Cardiac atrium fibroblast (primary cell): ENCODE measurements at places on chromosomes 7 and 10. TPM values are rescaled to one million over a fixed set of nuclear protein-coding genes. Genes with fewer than 3 reads are reported as not detected.

Gene CYP3A5
- total RNA-seq = not detected in 2 replicates

Gene DYNC1I1
- 0.81 TPM in 1 of 2 replicates, not detected in the other for total RNA-seq

Gene ADCYAP1R1
- not detected in 2 replicates for total RNA-seq

Gene OPN4
- not detected in 2 replicates for total RNA-seq

Gene COL26A1
- total RNA-seq = not detected in 2 replicates

Gene SDK1
- total RNA-seq = 0.72 and 1.9 TPM in 2 replicates

Gene GALNT17
- total RNA-seq = 0.65 TPM in 1 of 2 replicates, not detected in the other

Gene LMBR1
- total RNA-seq = 29.2 and 42.6 TPM in 2 replicates

Gene FKBP6
- total RNA-seq = not detected in 2 replicates

Gene TYSND1
- total RNA-seq = 12.1 and 19.9 TPM in 2 replicates

Gene CHN2
- 0.16 and 1.8 TPM in 2 replicates for total RNA-seq

Gene MUC12
- total RNA-seq = 5.7 TPM in 1 of 2 replicates, not detected in the other

Gene MORN4
- 3.2 and 9.6 TPM in 2 replicates for total RNA-seq

Gene MDFIC
- total RNA-seq = 17.3 and 25.1 TPM in 2 replicates

Gene PDLIM1
- 82.3 and 153 TPM in 2 replicates for total RNA-seq

Gene PGAM2
- 1.3 TPM in 1 of 2 replicates, not detected in the other for total RNA-seq

Gene SPDYE11
- not detected in 2 replicates for total RNA-seq

Gene PRF1
- not detected in 2 replicates for total RNA-seq

Gene DOCK4
- total RNA-seq = 5.2 and 12.8 TPM in 2 replicates

Gene BICC1
- total RNA-seq = 81.6 and 121 TPM in 2 replicates

Gene PALD1
- 0.72 and 5.3 TPM in 2 replicates for total RNA-seq

Gene OR9A2
- total RNA-seq = not detected in 2 replicates

Gene AQP1
- total RNA-seq = 4.4 and 7.9 TPM in 2 replicates

Gene LRRC61
- total RNA-seq = 0.16 TPM in 1 of 2 replicates, not detected in the other

Gene AKR1C8
- not detected in 2 replicates for total RNA-seq

Gene PODXL
- 2.9 and 10.9 TPM in 2 replicates for total RNA-seq

Gene AEBP1
- total RNA-seq = 28.5 and 75.8 TPM in 2 replicates

Gene CDHR3
- 1.4 and 2.3 TPM in 2 replicates for total RNA-seq

Gene PRXL2A
- 1.3 and 2.9 TPM in 2 replicates for total RNA-seq

Gene AHR
- 245 and 387 TPM in 2 replicates for total RNA-seq

Gene WNT8B
- total RNA-seq = not detected in 2 replicates

Gene OR2A12
- total RNA-seq = not detected in 2 replicates

Gene TMEM130
- 0.97 and 1.1 TPM in 2 replicates for total RNA-seq

Gene ZC3HAV1L
- total RNA-seq = 16.2 and 18.1 TPM in 2 replicates

Gene PNLIP
- total RNA-seq = not detected in 2 replicates

Gene TEX47
- not detected in 2 replicates for total RNA-seq

Gene TRIL
- 0.72 and 0.97 TPM in 2 replicates for total RNA-seq
